ENCODE measurements at places on chromosomes 5 and 9.

GRCh38 chr9:115439641-115440040 lies 321.7 kb upstream of the TNC start:
- no peak for DNase-seq

- DNase-seq: no peak
These were observed 47.5 kb downstream of the COL27A1 start for GRCh38 chr9:114202849-114203248.

GRCh38 chr5:118228489-118228888 lies 759.9 kb downstream of the DTWD2 start:
- DNase-seq: no peak

DNA sequence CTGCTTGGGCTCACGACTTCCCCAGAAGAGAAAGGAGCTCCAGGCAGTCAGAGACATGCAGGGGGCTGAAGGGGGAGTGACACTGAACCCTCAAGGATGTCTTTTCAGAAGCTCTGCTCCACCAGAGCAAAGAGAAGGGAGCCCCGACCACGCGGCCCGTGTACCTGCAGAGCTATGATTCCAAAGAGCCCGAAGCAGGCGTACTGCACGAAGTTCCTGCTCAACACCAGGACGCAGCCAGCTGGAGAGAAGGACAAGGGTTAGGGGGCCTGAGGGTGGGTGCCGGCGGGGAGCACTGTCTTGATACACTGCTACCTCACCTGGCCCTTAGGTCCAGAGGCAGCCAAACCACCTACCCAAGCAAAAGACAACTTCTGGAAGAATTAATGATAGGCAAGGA lies 9.4 kb downstream of the SURF4 start:
- DNase-seq: no peak

All from GM23338 (cell line).